ENCODE measurements at places on chromosomes 11 and 22. TPM values are rescaled to one million over a fixed set of nuclear protein-coding genes. Genes with fewer than 3 reads are reported as not detected.

GRCh38 chr11:34827228-34827627 is 89.0 kb downstream of the APIP start:
- DNase-seq = no peak

DNA sequence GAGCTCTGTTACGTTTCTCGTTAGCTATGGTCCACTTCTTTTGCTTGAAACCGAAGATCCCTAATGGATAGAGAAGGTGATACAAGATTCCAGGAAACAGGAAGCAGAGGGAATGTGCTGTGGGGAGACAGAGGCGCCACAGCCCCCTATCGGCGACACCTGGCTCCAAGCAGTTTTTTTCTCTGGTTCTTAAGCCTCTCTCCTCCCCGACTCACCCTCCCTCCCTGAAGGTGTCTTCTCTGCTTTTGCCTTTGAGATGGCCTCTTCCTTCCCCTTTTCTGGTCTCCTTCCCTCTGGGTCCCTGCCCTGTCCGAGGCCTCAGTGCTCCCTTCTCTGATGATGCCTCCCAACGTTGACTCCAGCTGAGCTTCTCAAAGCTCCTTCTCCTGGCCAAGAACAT is 14.2 kb upstream of the APOBEC3A start:
- no peak for DNase-seq

GRCh38 chr11:109785198-109785597 is 308.0 kb upstream of the ZC3H12C start:
- DNase-seq = no peak

The FBLN1 gene
- 173 TPM for total RNA-seq

The GLYAT gene
- total RNA-seq = not detected

The MPZL3 gene
- total RNA-seq = 10.9 TPM

DNA sequence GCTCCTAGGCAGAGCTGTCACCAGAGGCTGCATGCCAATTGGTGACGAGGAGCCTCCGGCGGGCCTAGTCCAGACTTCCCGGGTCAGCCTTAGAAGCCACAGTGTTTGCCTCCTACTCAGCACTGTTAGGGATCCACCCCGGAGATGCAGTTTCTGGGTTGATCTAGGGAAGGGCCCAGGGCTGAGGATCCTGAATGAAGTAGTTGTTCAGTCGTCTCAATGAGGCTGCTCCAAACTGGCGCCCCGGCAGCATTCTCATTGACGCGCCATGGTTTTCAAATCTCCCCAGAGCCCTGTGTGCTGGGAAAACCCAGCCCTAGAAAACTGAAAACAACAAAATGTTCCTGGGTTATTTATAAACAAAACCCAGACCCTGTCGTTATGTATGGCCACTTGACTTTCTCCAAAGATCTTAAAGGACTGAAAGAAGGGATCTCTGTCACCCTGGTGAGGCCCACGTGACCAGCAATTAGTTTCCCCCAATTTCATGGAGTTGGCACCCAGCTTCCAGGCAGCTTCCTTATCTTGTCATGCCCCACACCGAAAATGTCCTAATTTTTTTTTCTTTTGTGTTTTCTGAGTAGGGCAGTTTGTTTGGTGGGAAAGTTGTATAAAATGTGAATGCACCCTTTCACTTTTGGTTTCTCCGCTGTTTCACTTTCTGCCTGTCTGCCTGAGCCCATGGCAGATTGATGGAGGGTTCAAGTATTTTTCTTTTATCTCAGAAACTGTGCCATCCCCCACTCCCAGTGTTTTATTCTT is 2.0 kb upstream of the EHD1 start:
- DNase-seq = no peak

- no peak for DNase-seq
These were observed 92.8 kb upstream of the SEPTIN5 start for GRCh38 chr22:19621373-19622060.

DNA sequence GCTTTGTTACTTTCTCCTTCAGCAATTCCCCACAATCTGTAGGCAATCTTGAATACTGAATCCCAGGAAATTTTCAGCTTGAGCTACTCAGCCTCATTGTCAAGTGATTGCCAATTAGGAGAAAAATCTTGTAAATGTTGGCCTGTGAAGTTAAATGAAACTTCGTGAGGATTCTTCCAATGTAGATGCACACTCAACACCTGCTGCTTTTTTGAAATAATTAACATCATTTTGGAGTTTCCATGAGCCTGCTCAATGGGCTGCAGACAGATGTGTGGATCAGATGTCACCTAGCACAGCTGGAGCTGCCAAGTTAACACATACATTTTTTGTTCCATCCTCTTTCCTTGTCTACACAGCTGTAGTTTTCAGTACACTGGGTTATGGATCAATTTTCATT is 645.6 kb upstream of the LUZP2 start:
- no peak for DNase-seq

- DNase-seq = no peak
These were observed 51.6 kb downstream of the ST3GAL4 start for GRCh38 chr11:126407101-126407521.

GRCh38 chr11:10895285-10895684 is 37.4 kb upstream of the ZBED5 start:
- no peak for DNase-seq

- no peak for DNase-seq
These were observed 92.9 kb downstream of the NELL1 start for GRCh38 chr11:20762116-20762844.

The DEUP1 gene
- not detected for total RNA-seq

The DDTL gene
- total RNA-seq = 0.17 TPM

GRCh38 chr11:115407496-115407895 is 96.7 kb downstream of the CADM1 start:
- DNase-seq = no peak

The APOA5 gene
- not detected for total RNA-seq

DNA sequence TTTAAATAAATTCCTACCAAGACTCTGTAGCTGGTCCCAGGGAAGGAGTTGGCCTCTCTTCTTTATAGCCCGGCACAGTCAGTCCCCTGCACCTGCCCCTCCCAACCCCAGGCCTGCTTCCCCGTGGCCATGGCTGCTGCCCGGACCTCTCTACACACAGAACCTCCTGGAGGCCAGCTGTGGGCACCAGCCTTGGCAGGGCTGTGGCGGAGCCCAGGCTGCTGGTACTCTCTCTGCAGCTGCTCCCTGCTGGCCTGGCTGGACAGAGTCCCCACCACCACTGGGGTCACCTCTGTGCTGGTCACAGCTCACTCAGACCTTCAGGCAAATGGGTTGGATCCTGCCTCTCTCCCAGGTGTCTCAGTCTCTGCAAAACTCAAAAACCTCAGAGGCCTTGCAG is 69.3 kb downstream of the LRP5 start:
- no peak for DNase-seq

GRCh38 chr11:93870616-93871015 is 20.2 kb upstream of the VSTM5 start:
- no peak for DNase-seq

- DNase-seq = no peak
These were observed 43.0 kb downstream of the BTG4 start for GRCh38 chr11:111469200-111469599.

The KCNK7 gene
- 0.24 TPM for total RNA-seq

The TTC36 gene
- 0.85 TPM for total RNA-seq

DNA sequence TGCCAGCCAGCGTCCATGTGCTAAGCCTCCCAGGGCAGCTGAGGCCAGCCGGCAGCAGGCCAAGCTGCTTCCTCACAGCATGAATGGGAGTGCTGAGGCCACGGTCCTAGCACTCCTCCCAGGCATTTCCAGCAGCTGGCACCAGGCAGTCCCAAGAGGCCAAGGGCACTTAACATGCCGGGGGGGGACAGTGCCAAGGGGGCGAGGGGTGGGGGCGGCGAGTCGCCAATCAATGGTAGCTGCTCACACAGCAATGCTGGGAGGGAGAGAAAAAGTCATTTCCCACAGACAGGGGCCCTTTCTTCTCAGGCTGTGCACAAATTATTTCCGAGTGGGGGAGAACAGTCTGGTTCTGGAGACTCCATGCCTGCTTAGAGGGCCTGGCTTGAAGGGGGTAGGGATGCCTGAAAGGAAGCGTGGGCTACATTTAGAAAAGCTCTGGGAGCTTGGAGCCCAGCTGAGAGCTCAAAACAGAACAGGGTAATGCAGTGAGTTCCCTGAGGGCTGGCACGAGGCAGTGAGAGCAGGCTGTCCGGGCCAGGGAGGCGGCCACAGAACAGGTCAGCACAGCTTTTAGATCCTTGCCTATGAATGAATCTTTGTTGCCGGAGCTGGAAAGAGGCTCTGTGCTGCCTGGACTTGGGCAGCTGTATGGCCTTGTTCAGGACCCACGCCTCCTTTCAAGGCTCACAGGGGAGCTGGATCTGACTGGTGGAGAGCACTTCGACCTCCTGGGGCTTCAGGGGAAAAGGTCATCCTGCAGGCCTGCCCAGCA is 14.4 kb upstream of the TBC1D10A start:
- no peak for DNase-seq

DNA sequence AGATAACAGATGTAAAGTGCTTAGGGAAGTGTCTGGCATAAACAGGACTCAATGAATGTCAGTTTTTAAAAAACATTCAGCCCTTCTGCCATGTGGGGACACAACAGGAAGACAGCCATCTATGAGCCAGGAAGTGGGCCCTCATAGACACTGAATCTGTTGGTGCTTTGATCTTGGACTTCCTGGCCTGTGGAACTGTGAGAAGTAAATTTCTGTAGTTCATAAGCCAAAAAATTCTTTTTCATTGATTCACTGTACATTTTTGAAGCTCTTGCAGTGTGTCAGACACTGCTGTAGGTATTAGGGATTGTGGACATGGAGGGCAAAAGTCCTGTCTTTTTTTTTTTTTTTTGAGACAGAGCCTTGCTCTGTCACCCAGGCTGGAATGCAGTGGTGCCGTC is 188.6 kb downstream of the HIPK3 start:
- DNase-seq = no peak

GRCh38 chr11:69475866-69476471 is 5.5 kb upstream of the LINC01488 start:
- no peak for DNase-seq

GRCh38 chr22:40748388-40749355 is 69.4 kb downstream of the MCHR1 start:
- no peak for DNase-seq

DNA sequence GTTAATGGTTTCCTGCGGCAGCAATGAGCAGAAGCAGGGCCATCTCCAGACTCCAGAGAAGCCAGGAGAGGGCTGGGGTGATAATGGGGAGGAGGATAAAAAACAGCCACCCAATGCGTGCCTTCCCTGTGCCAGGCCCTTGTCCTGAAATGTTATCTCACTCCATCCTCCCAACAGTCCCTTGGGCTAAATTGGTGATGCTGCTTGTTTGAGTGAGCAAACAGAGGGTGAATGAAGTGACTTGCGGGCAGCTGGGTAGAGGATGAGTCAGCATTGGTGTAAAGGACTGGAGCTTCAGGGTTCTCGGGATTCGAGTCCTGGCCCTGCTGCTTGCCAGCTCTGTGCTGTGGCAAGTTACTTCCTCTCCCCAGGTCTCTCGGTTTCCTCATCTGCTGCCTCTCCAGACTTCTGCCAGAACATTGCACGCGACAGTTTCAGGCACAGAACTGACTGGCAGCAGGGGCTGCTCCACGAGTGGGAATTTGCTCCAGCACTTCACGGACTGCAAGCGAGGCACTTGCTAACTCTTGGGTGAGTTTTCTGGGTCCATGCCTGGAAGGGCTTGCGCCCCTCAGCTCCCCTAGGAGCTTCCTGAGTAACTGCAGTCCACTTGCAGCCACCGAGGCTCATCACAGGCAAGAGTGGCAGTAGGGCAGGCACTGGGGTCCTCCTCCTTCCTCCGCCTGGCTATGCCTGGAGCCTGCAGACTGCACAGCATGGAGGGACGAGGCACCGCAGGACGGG is at the start of gene P2RY6:
P2RY6 (plus strand) TSS at position 403 of the 744 bp plus-strand sequence. CDS start 24,181 bp downstream, outside the sequence.
- DNase-seq = peak; percentile 80

DNA sequence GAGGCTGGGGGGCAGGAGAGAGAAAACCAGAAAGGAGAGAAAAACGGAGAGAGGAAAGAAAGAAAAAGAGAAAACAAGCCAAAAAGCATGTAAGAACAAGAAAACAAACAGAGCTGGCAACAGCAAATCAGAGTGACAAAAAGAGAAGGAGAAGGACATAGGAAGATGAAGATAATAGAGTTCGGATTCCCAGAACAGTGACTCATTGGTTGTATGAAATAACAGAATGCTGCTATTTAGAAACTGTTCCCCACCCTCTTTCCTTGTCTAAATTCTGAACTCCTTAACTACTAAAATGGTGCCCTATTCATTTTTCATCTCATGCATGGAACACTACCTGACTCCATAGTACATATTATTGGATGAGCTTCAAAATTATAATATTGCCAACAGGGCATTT is 317.4 kb downstream of the C11orf87 start:
- no peak for DNase-seq

- DNase-seq = peak; percentile 17
These were observed 2.3 kb upstream of the C1QTNF6 start for GRCh38 chr22:37190262-37190780.

The KCTD17 gene
- total RNA-seq = 19.2 TPM

The SLC5A4 gene
- not detected for total RNA-seq

GRCh38 chr11:22555881-22556280 is 69.7 kb downstream of the FANCF start:
- DNase-seq = no peak

DNA sequence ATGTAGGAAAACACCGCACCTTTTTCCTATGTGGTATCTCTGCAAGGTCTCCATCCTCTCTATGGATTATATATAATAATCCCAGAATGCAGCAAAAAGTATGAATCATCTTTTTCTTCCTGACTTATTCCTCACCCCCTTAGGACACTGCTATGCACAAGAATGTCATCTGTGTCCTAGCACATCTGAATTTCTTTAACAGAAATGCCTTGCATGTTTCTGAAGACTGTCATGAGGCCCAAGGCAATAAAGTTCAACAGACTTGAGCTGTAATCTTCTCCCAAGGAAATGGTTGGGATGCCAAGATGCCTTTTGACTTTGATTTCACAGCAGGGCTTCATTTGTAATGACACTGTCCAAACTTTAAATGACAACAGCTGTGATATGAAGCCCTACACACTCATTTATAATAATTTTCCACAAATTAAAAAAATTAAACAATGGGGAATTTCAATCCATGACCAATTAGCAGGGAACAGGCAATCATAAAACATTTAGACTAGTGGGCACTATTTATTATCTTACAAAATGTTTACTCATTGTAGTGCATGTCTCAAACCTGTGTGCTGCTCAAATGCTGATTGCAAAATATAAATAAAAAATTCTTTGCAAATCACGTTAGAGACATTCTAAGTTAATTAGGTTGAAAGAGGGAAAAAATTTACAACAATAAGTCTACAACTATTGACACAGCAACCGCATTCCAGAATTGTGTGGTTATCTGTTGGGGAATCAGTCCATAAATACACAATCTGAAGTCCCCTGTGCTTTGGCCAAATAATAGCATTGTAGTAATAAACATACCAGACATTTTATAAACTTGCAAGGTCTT is 242.3 kb downstream of the SWAP70 start:
- DNase-seq = peak; percentile 81

Data from mammary epithelial cell (primary cell).